ENCODE measurements at places on chromosomes 3 and 15. TPM values are rescaled to one million over a fixed set of nuclear protein-coding genes. Genes with fewer than 3 reads are reported as not detected.

The CIDEC gene
- total RNA-seq: 5.9 TPM

The SAMD7 gene
- not detected for total RNA-seq

The BMF gene
- 3.6 TPM for total RNA-seq

The GOLGA6A gene
- total RNA-seq: not detected

The ADAMTS7 gene
- total RNA-seq: 10.4 TPM

The C3orf70 gene
- total RNA-seq: 1.00 TPM

The EPHB1 gene
- 2.0 TPM for total RNA-seq

The ST8SIA2 gene
- not detected for total RNA-seq

The SELENOS gene
- 165 TPM for total RNA-seq

The GHSR gene
- not detected for total RNA-seq

The CCDC14 gene
- total RNA-seq: 10.1 TPM

The ROBO2 gene
- 1.2 TPM for total RNA-seq

The TAGLN3 gene
- total RNA-seq: not detected

The ZNF621 gene
- 9.2 TPM for total RNA-seq

The RPP14 gene
- 13.4 TPM for total RNA-seq

The SH2D7 gene
- not detected for total RNA-seq

The THBS1 gene
- 21.9 TPM for total RNA-seq

The P2RY1 gene
- 3.0 TPM for total RNA-seq

The KCTD6 gene
- 8.6 TPM for total RNA-seq

The SLC25A20 gene
- 31.8 TPM for total RNA-seq

The MAPK6 gene
- 48.0 TPM for total RNA-seq

The NR1D2 gene
- 38.1 TPM for total RNA-seq

The RLBP1 gene
- total RNA-seq: not detected

The KCNH8 gene
- total RNA-seq: 0.27 TPM

The GPR160 gene
- total RNA-seq: 1.00 TPM

The CTSH gene
- 303 TPM for total RNA-seq

The APBA2 gene
- total RNA-seq: 9.4 TPM

The ECE2 gene
- not detected for total RNA-seq

The IL17RB gene
- total RNA-seq: 3.6 TPM

The C3orf20 gene
- not detected for total RNA-seq

The PRSS50 gene
- total RNA-seq: 0.30 TPM

The DLL4 gene
- total RNA-seq: 10.1 TPM

The LTF gene
- 1.8 TPM for total RNA-seq

The FBXO40 gene
- total RNA-seq: not detected

The PTX3 gene
- 5.2 TPM for total RNA-seq
